ENCODE measurements at places on chromosomes 6 and 20. TPM values are rescaled to one million over a fixed set of nuclear protein-coding genes. Genes with fewer than 3 reads are reported as not detected.

GRCh38 chr20:31924561-31924960, 27.3 kb downstream of the PDRG1 start:
- no peak for DNase-seq

DNA sequence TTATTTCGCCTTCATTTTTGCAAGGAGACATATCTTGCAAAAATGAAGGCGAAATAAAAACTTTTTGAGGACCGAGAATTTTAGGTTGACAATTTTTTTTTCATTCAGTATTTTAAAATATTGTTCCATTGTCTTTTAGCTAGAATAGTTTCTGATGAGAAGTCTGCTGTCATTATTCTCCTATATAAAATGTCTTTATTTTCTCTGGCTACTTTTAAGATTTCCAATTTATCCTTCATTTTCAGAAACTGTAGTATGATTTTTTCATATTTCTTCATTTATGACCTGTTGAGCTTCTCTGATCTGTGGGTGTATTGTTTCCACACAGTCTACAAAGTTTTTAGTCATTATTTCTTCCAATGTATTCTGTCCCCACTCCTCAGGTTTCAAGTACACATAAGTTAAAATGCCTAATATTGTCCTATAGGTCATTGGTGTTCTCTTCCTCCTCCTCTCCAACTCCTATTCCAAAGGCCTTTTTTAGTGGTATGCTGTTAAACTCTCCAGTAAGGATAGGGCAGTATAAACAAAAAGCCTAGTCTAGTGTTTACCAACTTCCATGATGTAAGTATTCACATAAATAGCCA, 15.7 kb downstream of the AHI1 start:
- no peak for DNase-seq

The SLC17A3 gene
- polyA plus RNA-seq = 0.50 TPM

DNA sequence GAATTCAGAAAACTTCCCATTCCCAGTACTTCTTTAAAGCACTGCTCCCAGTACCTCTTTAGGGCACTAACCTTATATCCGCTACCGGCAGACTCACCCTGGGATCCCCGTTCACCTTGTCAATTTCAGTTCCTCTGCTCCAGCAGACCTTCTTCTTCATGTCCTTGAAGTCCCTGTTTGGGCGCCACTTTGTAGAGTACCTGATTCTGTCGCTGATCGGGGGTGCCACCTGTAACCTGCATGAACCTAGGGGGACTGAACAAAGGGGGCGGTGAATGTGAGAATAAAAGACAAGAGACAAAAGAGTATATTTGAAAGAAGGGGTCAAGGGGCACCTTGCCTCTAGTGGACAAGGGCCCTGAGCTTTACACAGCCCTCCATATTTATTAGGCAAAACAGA, 4.9 kb upstream of the GINS1 start:
- no peak for DNase-seq

DNA sequence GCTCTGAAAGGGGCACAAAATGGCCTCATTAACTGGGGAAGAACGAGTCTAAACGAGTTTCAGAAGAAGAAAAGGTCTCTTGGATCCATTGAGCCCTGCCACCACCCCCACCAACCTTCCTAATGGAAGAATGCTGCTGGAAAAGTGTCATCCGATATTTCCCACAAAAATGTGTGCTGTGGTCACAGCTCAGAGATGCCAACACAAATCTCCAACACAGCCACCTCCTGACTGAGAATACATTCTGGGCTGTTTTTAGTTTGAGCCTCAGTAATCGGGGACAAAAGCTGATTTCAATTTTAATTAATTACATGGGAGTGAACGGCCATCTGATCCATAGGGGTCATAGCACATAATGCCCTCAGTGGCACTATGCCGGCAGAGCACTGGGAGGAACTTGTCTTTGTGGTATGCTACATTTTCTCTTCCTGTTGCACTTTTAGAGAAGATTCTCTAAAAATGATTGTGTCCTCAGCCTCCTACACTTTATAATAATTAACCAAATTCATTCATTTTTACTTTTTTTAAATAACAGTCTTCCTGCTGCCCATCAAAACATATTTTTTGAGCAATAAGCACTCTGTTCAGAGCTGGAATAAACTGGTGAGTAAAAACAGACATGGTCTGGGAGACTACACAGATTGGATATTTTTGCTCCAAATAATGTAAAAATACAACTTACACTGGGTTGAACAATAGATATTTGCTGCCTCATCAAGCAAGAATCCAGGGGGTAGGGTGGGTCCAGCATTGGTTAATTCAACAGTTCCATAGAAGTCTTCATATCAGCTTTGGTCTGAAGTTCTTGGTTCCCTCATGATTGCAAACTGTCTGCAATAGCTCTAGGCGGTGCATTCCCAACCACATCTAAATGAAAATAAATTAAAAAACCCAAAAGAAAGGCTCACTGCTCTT, 143.6 kb upstream of the TMEM170B start:
- no peak for DNase-seq

DNA sequence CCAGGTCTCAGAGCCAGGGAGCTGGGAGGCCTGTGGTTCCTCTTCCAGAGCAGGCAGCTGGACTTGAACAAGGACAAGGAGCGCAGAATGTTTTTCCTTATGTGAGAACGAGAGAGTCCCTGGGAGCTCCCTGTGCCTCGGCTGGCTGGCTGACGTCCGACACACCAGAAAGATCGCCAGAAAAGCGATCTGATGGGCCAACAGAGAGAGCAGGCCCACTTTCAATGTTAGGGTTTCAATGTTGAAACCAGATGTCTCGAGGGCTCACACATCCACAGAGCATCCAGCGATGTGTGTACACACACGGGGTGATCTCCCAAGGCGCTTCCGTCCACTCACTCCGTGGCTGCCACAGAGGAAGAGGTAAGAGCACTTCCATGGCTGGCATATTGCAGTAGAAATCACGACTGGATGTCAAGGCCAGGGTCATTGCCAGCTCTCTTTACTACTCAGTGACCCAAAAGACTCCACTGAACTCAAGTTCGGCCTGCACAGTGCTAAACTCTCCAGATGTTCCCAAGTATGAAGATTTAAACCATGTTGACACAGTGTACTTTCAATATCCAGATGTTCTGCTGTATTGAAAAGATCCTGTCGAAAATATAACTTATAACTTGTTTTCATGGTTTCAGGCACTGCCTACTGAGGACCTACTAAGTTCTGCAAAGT, 70.8 kb upstream of the FOXC1 start:
- DNase-seq = no peak

Measured in right renal cortex interstitium (tissue), 3 donors.